ENCODE measurements at places on chromosomes 1 and 21.

DNA sequence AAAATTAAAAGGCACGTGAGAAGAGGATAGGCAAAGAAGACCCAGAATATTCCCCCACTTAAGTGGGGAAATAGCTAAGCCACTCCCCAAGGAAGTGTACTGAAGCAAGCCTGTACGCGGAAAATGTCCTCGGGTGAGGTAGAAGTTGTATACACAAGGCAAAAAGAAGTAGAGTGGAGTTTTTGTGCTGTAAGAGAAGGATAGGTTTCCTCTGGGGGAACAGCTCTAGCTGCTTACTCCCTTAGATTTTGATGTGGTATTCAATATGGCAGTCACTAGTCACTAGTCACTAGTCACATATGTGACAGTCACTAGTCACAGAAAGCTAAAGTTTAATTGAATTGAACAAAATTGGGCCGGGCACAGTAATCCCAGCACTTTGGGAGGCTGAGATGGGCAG, 7.6 kb downstream of the TXNIP start:
- no peak for DNase-seq

- no peak for DNase-seq
Measured at GRCh38 chr21:43948740-43949498, 63.2 kb upstream of the TRAPPC10 start.

DNA sequence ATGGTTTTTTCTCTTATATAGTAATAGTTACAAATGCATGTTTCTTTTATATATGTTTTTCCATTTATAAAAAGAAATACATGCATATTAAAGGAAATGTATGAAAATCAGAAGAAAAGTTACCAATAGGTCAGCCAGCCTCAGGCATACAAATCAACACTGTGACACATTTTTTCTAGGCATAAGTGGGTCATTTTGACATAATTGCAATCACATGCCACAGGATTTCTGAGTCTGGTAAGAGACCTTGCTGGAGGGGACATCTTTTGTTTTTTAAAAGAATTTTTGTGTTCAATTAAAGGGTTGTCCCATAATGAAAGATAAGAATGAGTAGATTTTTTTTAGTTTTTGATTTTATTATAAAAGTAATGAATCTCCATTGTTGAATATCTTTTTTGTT, 473.1 kb downstream of the PCP4 start:
- DNase-seq, result no peak

DNA sequence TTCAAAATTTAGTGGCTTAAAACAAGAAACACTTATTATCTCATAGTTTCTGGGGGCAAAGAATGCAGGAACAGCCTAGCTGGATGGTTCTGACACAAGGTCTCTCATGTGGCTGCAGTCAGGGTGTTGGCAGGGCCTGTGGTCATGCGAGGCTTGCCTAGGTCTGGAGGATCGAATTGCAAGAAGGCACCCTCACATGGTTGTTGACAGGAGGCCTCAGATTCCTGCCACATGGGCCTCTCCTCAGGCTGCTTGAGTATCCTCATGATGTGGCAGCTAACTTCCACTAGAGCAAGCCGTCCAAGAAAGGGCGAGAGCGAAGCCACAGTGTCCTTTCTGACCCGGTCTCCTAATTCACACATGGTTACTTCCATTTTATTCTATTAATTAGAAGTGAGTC, 6.2 kb upstream of the NRIP1 start:
- DNase-seq, result no peak

- DNase-seq, result no peak
Measured at GRCh38 chr1:175208773-175209492, 16.4 kb upstream of the KIAA0040 start.

GRCh38 chr1:233614173-233614742, 352 bp downstream of the KCNK1 start:
- no peak for DNase-seq

- DNase-seq, result no peak
Measured at GRCh38 chr21:43866260-43866629, 1.2 kb downstream of the AGPAT3 start.

- no peak for DNase-seq
Measured at GRCh38 chr1:21174654-21175323, 1.9 kb downstream of the EIF4G3 start.

GRCh38 chr1:28127617-28128257, 39.3 kb upstream of the EYA3 start:
- DNase-seq, result no peak

GRCh38 chr1:77562596-77563150, 119.8 kb downstream of the ZZZ3 start:
- no peak for DNase-seq

DNA sequence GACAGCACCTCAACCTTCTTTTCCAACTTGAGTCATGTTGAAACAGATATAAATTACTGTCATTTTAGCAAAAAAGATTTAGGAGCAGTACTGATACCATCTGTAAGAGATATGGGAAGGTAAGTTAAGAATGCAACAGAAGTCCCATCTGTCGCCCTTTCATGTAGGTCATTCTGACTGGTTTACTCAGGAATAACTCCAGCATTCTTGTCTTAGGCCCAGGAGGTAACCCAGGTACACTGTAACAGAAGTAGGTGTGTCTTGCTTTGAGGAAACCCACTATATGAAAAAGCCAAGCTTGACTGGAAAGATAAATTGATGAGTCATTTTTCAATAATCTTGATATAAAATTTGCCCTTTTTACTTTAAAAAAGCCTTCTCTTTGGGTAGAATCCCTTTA, 35.4 kb downstream of the PGM1 start:
- DNase-seq, result no peak

- DNase-seq, result no peak
Measured at GRCh38 chr1:15465674-15466073, 9.1 kb downstream of the CELA2A start.

DNA sequence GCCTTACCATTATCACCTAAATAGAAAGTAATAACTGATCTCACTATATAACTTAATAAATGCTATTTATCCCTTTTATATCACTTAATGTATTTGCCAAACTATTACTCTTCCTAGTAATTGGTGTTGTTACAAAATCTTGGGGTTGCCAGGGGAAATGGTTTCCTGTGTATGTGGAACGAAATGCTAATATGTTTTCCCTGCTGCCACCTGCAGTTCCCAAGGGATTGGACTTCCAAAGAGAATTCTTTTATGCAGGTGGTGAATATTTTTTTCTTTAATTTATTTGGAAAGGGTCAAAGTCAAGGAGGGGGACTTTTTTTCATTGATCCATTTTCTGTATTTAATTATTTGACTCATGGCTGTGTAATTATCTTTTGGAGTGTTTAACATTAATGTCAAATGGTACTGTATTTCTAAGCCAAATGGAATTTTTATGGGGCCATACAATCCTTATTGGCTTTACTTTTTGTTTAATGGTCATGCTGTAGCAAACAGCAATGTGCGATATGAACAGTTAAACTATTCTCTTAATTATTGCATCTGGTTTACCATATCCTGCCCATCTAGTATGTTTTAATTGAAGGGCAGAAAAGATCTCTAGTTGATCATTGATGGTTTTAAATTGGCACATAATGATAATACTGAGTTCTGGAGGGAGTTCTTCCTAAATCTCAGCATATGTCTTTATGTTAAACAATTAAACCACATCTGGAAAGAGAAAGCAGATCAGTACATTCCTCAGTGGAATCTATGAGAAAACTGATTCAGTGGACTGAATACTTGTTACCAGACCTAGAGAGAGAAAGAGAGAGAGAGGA, 486.3 kb downstream of the TTLL7 start:
- DNase-seq, result no peak

GRCh38 chr1:201080135-201080534, 32.1 kb downstream of the CACNA1S start:
- no peak for DNase-seq

GRCh38 chr21:42659416-42660117, 6.1 kb downstream of the PDE9A start:
- DNase-seq, result no peak

DNA sequence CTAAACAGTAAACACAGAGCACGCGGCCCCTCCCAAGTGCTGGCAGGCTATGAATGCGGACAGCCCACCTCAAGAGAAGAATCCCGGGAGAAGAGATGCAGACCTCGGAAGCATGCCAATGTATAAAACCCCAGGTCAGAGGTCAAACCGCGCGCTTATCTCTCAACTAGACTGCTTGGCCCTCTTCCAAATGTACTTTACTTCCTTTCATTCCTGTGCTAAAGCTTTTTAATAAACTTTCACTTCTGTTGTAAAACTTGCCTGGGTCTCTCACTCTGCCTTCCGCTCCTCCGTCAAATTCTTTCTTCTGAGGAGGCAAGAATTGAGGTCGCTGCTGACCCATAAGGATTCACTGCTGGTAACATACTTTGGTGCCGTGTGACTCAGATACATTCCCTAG, 216.0 kb downstream of the S1PR1 start:
- DNase-seq, result no peak

GRCh38 chr1:25223471-25223870, 8.8 kb downstream of the SYF2 start:
- DNase-seq, result no peak

- no peak for DNase-seq
Measured at GRCh38 chr1:19735440-19736127, 64.1 kb downstream of the TMCO4 start.

- DNase-seq, result no peak
Measured at GRCh38 chr1:205760606-205761005, 10.6 kb upstream of the NUCKS1 start.

DNA sequence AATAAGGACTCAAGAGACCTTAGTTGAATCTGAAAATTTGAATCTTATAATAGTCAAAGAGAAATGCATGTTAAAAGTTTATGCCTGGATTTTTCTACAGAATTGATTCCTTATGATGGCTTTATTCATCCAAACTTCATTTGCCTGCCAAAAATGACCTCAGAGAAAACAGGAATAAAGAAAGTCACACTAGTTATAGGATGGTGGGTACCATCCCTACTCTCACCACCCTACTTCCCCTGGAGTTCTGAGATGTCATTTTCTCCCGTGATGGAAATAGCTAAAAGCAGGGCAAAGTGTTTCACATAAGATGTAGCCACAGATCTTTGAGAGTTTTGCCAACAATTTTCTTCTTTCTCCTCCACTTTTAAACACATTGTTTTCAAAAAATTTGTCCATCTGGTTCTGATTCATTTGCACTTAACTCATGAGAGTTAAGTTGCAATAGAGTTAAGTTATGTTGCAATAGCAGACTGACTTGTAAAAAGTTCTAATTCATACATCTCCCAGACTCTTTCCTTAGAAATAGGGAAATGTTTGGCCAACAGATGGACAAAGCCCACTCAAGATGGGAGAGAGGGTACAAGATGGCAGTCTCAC, 384.6 kb downstream of the PLPP3 start:
- no peak for DNase-seq

- DNase-seq, result no peak
Measured at GRCh38 chr1:162458236-162458635, 39.4 kb upstream of the UHMK1 start.
